ENCODE measurements at places on chromosomes 12 and 14.

- DNase-seq = no peak
These were observed 11.0 kb upstream of the ZNF385A start for GRCh38 chr12:54395545-54395944.

GRCh38 chr14:74505831-74506230 is 12.3 kb downstream of the ISCA2 start:
- no peak for DNase-seq

- DNase-seq = peak; percentile 41
These were observed 60.6 kb upstream of the TCL1A start for GRCh38 chr14:95774265-95775160.

GRCh38 chr14:52026017-52026660 is 36.8 kb downstream of the RTRAF start:
- peak; percentile 72 for DNase-seq

- no peak for DNase-seq
These were observed 8.0 kb downstream of the RPS29 start for GRCh38 chr14:49578141-49578540.

GRCh38 chr12:47778881-47779280 is 5.8 kb downstream of the SLC48A1 start:
- peak; percentile 24 for DNase-seq

DNA sequence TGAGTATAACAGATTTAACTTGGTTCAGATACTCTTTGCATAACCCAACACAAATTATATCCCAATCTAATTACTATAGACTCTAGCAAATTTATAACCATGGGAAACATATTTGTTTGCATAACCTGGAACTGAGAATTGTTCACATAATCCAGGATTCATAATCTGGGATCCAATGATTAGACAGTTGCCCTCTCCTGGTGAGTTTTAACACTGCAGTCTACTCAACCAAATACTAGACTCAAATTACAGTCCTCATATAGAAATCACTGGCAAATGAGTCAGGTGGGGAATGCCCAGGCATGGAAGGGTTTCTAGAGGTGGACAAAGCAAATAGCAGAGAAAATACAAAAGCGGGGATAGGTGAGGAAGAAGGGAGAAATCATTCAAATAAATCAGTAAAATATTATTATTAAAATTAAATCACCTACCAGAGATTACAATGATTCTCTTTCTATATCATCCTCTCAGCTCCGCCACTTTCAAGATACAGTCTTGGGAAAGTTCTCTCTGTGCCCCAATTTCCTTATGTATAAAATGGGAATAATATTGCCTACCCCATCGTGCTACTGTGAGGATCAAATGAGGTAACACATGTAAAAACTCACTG is 9.4 kb downstream of the GCH1 start:
- DNase-seq = no peak

DNA sequence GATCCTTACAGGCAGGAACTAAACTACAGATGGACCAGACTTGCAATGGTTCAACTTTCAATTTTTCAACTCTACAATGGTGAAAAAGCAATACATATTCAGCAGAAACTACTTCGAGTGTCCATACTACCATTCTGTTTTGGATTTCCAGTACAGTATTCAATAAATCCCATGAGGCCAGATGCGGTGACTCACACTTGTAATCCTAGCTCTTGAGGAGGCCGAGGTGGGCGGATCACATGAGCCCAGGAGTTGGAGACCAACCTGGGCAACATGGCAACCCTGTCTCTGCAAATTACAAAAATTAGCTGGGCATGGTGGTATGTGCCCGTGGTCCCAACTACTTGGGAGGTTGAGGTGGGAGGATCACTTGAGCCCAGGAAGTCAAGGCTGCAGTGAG is 336.1 kb downstream of the MED13L start:
- no peak for DNase-seq

DNA sequence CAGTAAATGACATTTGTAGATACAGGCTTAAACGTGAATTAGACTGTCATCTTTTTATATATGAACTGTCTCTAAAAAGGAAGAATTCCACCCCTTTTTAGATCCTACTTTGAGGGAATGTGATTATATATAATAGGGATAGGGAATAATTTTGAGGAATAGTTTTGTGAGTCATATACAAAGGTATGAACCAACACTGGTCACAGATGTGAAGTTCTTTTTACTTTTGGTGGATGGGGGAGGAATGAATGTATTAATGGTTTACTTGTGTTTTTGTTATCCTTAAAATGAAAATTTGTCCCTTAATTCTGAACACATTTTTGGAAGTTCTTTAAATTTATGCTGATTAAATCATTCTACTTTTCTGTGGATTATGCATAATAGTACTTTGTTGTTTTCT is 30.4 kb downstream of the FRS2 start:
- DNase-seq = no peak

DNA sequence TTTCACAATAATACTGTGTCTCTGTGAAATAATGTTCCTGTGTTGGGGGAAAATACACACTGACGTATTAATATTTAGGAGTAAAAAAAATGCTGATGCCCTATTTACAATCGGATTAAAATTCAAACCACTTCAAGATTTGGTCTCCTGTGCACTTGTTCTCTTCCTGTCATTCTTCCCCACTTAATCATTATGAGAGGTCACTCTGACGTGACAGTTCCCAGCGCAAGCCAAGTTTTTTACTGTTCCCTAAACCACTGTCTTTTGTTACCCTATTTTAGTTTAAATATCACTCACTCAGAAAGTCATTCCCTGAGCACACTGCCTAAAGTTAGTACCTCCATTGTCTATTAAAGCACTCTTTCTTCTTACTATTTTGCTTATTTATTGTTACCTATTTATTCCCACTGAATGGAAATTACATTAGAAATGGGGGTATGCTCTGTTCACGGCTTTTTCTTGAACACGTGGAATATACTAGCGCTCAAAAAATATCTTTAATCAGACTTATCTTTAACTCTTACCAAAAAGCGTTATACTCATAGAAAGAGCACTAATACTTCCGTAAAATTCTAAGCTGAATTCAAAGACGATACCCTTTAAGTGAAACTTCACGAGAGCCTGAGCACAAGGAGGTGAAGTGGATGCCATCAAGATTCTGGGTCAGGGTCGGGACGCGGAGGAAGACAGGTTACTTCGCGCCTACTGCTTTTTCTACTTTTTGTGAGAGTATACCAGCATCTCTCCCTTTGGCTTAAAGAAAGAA is 670 bp upstream of the PSMA3 start:
- DNase-seq = no peak

GRCh38 chr14:86935241-86935885 is 1057.6 kb downstream of the GALC start:
- DNase-seq = no peak

DNA sequence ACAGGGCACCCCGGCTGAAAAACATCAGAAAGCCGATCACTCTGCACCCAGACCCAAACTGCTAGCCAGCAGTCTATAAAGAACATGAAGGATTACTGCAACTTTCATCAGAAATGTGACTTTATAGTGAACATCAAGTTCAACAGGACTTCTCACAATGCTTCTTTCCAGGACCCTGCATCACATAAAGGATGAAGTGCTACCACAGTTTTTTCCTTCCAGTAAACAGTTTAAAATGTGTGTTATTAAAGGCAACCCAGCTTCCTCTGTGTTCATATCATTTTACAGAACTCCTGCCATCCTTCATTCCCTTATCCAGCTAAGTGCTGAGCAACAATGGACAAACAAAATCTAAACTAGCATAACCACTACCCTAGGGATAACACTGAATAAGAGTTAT is 280.3 kb upstream of the DIO2 start:
- no peak for DNase-seq
